ENCODE measurements at places on chromosomes 13 and 19.

DNA sequence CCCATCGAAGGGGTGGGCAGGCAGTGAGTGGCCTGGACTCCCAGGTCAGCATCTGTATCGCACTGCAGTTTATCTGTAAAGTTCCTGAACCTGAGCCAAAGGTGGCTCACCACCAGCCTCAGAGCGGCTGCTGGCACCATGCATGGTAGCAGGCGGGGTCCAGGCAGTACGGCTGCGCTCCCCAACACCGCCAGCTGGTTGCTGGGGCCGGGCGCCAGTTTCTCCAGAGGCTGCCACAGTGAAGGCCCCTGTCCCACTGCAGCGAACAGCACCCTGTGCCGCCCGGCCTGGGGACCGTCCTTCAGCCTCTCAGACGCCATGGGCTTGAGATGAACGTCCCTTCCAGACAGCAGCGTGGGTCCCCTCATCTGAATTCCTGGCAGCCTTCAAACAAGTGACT lies 109.8 kb downstream of the KDM4B start:
- DNase-seq = no peak

DNA sequence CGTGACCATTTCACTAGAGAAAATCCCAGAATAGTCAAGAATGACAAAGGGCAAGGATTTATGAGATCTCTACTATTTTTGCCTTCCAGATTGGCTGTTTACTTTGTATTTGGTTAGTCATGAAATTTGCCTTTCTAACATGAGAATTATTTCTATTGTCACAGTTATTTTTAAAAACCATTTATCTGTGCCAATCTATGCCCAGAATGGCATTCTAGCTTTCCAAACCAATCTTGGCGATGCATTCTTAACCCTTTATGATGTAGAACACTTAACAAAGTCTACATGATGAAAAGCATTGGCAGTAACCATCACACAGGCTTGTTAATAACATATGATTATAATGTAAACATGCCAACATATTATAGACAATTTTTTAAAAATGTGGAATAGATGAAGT lies 65.2 kb downstream of the SCEL start:
- DNase-seq = no peak

- DNase-seq = no peak
These were observed 67.9 kb downstream of the FOXO1 start for GRCh38 chr13:40598569-40598968.

GRCh38 chr13:71618159-71618558 lies 248.8 kb downstream of the DACH1 start:
- no peak for DNase-seq

- DNase-seq = no peak
These were observed 1.6 kb upstream of the TTC9B start for GRCh38 chr19:40219721-40220276.
